ACHN (cell line): ENCODE measurements at places on chromosomes 11 and 22.

DNA sequence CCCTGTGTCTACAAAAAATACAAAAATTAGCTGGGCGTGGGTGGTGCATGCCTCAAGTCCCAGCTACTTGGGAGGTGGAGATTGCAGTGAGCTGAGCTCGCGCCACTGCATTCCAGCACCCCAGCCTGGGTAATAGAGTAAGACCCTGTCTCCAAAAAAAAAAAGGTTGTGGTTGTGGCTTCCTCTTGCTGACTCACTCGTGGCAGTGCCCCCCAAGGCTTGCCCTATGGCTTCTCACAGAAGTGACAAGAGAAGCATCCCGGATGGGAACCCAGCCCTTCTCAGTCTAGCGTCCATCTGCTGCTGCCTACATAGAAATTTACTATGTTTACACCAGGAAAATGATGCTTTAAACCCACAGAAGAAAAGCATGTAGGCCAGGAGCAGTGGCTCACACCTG lies 68.5 kb upstream of the PITPNB start:
- DNase-seq: peak; percentile 60

DNA sequence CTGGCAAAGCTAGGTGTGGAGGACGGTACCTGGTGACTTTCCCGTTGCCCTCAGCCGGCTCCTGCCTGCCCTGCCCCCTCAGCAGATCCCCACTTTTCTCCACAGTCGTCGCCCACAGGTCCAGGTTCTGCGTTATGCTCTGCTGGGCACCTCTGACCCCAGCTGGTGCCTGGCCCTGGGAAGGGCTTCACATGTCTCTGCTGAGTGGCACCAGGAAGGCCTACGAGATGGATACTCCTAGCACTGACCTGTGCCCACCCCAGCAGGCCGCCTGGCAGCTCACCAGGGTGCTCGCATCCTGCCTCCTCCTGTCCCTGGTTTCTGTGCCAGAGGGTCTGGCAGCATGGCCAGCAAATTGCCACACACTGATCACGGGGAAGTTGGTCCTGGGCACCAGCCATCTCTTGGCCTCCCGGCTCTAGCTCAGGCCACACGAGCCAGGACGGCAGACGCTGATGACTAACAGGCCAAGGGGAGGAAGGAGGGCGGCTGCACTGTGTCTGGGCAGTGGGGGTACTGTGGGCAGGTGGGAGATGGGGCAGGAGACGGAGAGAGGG lies 13.8 kb downstream of the CARS1 start:
- DNase-seq: no peak

GRCh38 chr11:76554767-76555166 lies 109.9 kb downstream of the EMSY start:
- DNase-seq: no peak

DNA sequence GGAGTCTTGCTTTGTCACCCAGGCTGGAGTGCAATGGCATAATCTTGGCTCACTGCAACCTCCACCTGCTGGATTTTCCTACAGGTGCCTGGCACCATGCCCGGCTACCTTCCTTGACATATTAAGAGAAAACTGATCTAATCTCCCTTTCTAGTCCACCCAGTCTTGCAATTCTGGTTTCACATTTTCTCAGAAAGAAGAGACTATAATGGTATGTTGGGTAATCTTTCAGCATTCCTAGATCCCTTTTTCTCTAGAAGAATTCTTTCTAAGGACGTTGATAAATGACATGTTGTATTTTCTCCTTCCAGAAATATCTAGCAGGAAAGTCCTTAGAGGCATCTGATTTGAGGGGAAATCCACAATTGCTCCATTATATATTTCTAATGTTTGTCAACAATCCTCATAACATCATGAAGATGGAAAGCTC lies 10.4 kb upstream of the HSPA8 start:
- DNase-seq: no peak

GRCh38 chr22:35837101-35837727 lies 119.5 kb downstream of the APOL5 start:
- no peak for DNase-seq

- DNase-seq: no peak
These were observed 69.0 kb downstream of the ZC3H12C start for GRCh38 chr11:110162216-110162615.
